ENCODE measurements at places on chromosomes 12 and 14. TPM values are rescaled to one million over a fixed set of nuclear protein-coding genes. Genes with fewer than 3 reads are reported as not detected.

- no peak overlapping the region for H3K4me3 ChIP-seq
- no peak for DNase-seq
- no peaks in the 10 kb centered on the region for H3K27me3 ChIP-seq
- no peaks in the 10 kb centered on the region for H3K36me3 ChIP-seq
- peaks cover 24% of the 10 kb centered on the region for H3K4me1 ChIP-seq
Observed at GRCh38 chr12:94674835-94675234, 24.5 kb upstream of the TMCC3 start.

- no peak overlapping the region for H3K27ac ChIP-seq
- DNase-seq = peak; percentile 65
- H3K36me3 ChIP-seq = no peaks in the 10 kb centered on the region
Observed at GRCh38 chr14:64983439-64984310, 3.0 kb upstream of the FNTB start.

GRCh38 chr14:90739318-90740068 lies 76.7 kb downstream of the TTC7B start:
- H3K4me1 ChIP-seq = no peaks in the 10 kb centered on the region
- no peak overlapping the region for H3K4me3 ChIP-seq
- no peak for DNase-seq
- no peak overlapping the region for H3K27ac ChIP-seq
- H3K36me3 ChIP-seq = no peaks in the 10 kb centered on the region
- no peaks in the 10 kb centered on the region for H3K27me3 ChIP-seq

DNA sequence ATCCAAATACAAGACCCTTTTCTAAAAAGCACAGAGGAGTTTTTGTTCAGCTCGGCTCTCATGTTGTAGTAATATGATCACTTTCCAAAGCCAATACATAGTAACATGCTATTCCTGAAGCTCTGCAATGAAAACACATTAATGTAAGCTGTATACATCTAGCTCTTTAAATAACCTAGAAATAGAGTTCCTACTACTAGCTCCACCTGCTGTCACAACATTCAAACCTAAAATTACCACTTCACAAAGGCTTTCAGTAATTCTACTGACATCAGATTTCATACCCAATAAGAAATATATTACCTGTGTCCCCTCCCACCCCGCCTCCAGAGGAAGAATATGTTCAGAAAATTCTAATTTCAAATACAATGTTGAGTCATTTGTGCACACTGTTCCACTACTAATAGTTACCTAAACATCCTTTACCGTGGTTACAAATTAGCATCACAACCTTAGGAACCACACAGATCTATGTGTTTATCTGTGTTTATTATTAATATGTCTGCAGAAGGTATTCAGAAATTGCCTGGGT lies 17.8 kb downstream of the EFCAB11 start:
- DNase-seq = no peak
- no peaks in the 10 kb centered on the region for H3K36me3 ChIP-seq
- no peaks in the 10 kb centered on the region for H3K4me1 ChIP-seq
- H3K4me3 ChIP-seq = no peak overlapping the region

The CSRP2 gene
- 4.5 TPM for total RNA-seq

The ETFBKMT gene
- total RNA-seq = 2.2 TPM
